Trophoblast cell (in vitro differentiated cells and primary cell): ENCODE measurements at places on chromosomes 12 and 14.
A peak's percentile ranks its signal among the peaks of the same experiment; 100 is the strongest.

GRCh38 chr12:93442411-93443340 lies 929 bp upstream of the UBE2N start:
- no peak for DNase-seq

DNA sequence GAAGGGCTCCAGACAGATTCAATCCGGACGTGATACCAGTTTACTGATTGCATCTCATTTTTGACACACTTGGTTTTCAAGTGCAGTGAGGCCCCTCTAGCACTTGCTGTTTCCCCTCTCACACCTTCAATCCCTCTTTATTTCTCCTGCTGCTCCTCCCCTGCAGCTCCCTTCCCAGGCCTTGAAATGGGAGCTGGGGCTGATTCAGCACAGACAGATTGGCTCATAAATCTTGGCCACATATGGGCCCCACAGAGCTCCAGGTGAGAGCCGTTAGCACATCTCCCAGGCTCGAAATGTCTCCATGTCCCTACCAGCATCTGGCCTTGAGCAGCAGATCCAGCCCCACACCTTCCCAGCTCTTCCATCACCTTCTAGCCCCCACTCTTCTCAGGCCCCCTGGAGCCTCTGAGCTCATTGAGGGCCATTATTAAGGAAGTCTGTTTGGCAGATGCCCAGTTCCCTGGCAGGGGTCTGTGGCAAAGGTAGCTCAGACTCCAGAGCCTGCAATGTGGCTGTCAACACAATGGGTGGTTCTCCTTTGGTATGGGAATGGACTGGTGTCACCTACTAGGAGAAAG lies 220.3 kb upstream of the FKBP4 start:
- no peak for DNase-seq

- DNase-seq, result no peak
Observed at GRCh38 chr12:129036135-129036534, 182.9 kb downstream of the GLT1D1 start.

DNA sequence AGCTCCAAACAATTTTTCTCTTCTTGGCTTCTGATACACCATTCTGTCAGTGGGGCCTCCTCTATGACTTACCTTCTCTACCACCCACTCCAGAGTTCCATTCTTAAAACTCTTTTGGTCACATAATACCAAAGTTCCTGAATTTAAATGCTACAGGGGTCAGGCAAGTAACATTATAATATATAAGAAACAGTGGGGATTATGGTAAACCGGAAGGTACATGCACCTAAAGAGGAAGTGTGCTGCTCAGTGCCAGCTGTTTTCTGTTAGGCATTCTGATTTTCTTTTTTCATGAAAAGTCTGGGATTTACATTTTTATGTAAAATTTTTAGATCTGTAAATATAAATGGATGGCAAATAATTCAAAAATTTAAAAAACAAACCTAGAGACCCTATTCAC lies 39.9 kb downstream of the SOS2 start:
- DNase-seq, result no peak

GRCh38 chr12:101745481-101745880 lies 6.2 kb upstream of the SYCP3 start:
- no peak for DNase-seq

DNA sequence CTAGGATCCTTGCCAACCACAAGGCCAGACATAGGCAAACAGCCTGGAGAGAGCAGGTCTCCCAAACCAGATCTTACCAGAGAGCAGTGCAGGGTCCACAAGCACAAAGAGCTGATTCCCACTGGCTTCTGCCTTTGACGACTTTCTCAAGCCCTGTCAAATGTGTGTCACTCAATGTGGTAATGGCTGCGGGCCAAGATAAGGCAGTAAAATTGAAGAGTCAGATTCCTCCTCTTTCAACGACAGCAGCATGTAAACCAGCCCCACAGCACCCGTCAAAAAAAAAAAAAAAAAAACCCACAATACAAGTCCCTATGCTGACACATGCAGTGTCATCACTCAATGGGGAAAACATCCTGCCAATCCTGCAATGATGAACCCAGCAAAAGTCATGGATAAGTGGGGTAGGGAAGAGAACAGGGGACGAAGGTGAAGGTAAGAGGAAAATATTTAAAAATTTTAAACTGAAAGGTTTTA lies at the start of gene STON2:
STON2 (minus strand) TSS at position 123 of the 477 bp plus-strand sequence. CDS start 1,942 bp downstream, outside the sequence.
- DNase-seq, result peak; percentile 95

- no peak for DNase-seq
Observed at GRCh38 chr12:11446372-11446771, 51.0 kb upstream of the PRB2 start.

GRCh38 chr12:114678028-114678427 lies 5.9 kb downstream of the TBX3 start:
- no peak for DNase-seq

DNA sequence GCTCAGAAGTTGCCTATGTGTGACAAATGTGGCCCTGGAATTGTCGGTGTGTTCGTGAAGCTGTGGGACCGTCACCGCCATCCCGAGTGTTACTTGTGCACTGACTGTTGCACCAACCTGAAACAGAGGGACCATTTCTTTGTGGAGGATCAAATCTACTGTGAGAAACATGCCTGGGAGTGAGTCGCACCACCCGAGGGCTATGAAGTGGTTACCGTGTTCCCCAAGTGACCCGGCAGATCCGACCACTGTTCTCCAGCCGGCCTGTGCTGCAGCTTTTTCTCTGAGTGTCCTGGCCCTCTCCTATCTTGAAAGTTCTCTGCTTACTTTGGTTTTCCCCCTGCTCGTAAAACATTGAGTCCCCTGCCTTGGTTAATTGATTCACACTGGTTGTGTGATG lies 65.3 kb downstream of the VCPKMT start:
- DNase-seq, result no peak

DNA sequence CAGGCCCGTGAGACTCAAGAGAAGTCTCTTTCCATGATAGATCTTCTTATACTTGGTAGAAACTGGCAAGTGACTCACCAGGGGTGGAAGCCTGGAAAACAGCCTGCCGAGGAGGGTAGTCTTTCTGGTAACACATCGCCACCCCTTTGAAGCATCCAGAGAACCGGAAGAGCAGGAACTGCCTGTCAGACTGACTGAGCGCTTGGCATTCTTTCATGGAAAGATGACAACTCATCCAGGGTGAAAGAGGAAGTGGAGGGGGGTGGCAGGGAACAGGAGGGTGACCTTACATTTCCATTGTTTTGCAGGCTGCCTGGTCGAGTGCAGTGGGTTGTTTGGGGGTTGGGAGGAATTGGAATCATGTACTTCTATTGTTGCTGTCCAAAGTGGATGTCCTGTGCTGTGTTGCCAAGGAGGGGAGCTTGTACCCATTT lies 34.5 kb downstream of the PRKCH start:
- peak; percentile 99 for DNase-seq

GRCh38 chr12:11089246-11089645 lies 2.9 kb downstream of the TAS2R43 start:
- no peak for DNase-seq

GRCh38 chr14:81125536-81125935 lies 95.2 kb downstream of the GTF2A1 start:
- DNase-seq, result no peak

DNA sequence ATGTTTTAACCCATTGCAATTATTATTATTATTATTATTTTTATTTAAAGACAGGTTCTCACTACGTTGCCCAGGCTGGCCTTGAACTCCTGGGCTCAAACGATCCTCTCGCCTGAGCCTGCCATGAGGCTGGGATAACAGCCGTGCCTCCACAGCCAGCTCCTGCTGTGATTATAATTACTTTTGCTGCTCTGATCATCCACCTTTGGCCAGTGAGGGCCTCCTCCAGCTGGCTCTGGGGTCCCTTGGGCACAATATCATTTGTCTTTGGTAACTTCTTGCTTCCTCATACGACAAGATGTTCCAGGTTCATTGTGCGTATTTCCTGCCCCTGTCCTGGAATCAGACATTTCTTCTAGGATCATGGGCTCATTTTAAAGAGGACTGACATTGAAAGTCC lies 28.4 kb downstream of the LRTM2 start:
- no peak for DNase-seq

- no peak for DNase-seq
Observed at GRCh38 chr12:9669534-9669933, at the start of gene CLEC2D. CLEC2D (plus strand) TSS chr12:9669713; CDS start chr12:9669735, 22 bp downstream.

GRCh38 chr12:57193706-57194245 lies 22.8 kb upstream of the NXPH4 start:
- no peak for DNase-seq

DNA sequence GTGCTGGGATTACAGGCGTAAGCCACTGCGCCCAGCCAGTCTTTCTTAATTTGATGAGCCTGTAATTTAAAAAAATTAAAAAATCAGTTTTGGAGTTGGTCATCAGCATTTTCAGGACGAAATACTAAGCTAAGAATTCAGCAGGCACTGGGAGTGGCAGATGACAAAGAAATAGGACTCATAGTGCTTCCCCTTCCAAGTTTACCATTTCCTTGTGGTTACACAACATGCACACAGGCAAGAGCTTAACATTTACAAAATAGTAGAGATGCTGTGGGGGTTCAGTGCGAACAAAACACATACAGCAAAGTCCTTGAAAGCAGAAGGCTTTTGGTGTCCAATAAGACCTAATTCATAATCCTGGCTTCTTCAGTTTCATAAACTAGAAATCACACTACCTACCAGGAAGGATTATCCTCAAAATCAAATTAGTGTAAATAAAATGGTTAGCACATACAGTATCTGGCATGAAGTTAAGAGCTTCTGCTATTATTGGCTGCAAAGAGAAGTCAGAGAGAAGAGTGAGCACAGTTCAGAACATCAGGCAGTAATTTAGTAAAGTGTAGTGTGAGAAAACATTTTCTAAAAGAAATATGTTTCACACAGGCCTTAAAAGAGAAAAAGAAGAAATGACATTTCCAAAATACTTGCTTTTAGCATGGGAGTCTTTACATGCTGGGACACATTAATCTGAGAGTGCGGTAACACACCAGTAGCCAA lies 22.2 kb upstream of the KIF21A start:
- no peak for DNase-seq

DNA sequence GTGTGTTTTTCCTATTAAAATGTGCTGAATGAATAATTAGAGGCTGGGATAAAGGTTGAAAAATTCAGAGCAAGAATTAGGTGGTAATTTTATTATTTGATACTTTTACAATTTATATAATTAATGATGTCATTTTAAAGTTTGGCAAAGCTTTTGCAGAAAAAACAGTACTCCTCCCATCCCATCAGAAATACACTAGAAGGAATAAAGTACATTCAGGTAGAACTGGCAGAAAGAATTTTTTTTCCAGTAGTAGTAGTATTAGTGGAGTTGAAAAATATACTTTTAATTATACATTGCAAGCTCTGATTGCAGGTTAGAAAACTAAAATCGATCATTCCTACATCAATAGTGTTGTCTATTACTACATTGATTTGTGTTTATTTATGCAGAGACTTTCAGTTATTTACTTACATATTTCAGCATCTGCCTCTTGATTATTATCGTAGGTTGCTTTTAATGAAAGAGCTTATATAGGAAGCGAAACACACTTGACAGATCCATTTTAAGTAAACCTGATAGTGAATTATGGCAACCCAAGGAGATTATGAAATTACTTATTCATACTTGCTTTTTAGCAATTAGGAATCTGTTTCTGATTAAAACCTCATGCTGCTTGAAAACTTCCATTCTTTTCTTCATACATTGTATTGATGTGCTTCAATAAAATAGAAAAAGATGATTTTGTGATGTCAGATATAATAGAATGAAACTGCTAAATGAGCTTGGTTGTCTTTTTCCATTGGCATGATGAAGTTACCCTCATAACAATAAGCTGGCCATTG lies 10.1 kb downstream of the FOXG1 start:
- no peak for DNase-seq

DNA sequence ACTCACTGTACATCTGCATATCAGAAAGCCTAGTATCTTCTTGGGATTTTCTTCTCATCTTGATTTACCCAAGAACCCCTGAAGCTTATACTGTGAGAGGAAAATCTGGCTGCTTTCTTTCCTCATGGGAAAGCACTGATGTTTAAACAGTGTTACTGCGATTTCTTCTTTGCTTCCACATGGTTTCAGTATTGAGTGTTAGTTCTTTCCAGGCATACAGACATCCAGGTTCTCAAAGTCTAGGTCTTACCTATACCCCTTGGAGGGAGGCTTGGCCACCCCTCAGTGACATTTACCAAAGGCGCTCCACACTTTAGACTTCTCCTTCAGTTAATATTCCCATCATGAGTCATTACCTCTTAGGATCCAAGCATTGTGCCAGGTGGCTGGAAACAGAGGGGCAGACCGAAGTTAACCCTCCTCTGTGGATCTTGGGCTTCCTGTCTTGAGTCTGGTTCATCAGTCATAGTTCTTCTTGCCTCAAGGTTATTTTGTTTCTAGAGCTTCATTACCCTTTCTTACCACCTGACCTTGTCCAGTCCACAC lies 79.1 kb downstream of the TMEM117 start:
- peak; percentile 18 for DNase-seq

DNA sequence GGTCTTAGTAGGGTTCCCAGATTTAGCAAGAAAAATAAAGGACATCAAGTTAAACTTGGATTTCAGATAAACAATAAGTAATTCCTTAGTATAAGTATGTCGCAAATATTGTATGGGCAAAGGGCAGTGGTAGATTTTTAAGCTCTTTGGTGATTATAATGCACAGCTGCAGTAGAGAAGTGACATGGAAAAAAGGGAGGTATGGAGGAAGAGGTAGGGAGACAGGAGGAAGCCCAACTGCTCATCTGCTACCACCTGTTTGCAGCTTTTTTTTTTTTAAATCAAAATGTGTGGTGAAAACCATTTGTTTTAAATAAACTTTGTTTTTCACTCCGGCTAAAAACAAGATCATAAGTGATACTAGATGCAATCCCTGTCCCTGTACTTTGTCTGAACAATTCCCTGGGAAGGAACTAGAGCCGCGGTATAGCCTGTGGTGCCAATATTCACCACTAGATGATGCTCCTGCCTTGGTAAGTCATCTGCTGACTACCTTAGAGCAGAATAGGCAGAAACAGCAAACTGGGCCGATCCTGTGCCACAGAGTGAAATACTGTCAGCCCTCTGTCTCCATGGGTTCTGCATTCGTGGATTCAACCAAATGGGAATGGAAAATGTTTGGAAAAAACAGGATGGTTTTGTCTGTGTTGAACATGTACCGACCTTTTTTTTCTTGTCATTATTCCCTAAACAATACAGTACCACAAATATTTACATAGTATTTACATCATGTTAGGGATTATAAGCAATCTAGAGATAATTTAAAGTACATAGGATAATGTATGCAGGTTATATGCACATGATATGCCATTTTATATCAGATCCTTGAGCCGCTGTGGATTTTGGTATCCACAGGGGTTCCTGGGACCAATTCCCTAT lies 62.4 kb upstream of the PLBD1 start:
- peak; percentile 63 for DNase-seq

GRCh38 chr12:50052964-50053363 lies 4.4 kb upstream of the ASIC1 start:
- no peak for DNase-seq

GRCh38 chr12:129997239-129997638 lies 93.4 kb upstream of the TMEM132D start:
- DNase-seq, result no peak

- DNase-seq, result peak; percentile 49
Observed at GRCh38 chr12:132711080-132711843, 620 bp downstream of the PGAM5 start.

- peak; percentile 53 for DNase-seq
Observed at GRCh38 chr12:2844786-2845185, 10.0 kb upstream of the NRIP2 start.
